ENCODE measurements at places on chromosomes 7 and 10.

DNA sequence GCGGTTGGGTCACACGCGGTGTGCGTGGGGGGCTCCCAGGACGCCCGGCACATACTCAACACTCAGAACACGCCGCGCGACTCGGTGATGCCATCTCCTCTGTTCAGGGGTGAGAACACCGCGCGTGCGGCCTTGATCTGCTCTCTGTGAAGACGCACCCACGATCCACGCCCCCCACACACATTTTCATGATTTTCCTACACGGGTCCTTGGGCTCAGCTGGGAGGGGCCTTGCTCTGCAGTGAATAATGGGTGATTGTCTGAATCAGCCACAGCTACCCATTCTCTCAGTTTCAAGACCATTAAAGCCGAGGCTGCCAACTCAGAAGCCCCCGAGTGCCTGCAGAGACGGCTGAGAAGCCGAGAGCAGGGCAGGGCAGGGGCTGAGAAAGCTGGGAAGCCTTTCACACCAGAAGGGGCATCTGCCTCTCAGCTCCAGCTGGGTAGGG, 54.3 kb upstream of the PDGFA start:
- DNase-seq: no peak

DNA sequence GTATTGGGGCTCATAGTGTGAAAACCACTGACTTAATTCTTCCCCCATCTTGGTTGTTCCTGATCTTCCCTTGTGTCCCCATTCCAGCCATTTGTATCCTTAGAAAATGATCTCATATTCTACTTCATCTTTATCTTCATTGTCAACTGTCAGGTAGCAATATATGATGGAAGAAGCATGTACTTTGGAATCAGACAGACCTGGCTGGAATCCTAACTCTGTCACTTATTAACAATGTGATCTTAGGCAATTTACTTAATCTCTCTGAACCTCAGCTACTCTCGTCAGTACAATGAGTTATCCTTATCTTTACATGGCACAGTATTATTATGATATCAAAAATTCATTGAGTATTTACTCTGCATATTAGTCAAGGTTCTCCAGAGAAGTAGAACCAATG, 10.1 kb downstream of the CFTR start:
- no peak for DNase-seq

- no peak for DNase-seq
Measured at GRCh38 chr7:118657391-118658005, 433.0 kb downstream of the ANKRD7 start.

- no peak for DNase-seq
Measured at GRCh38 chr7:5694221-5694754, 87.2 kb downstream of the RNF216 start.

GRCh38 chr7:12619461-12620069, 49.0 kb downstream of the SCIN start:
- DNase-seq: no peak

DNA sequence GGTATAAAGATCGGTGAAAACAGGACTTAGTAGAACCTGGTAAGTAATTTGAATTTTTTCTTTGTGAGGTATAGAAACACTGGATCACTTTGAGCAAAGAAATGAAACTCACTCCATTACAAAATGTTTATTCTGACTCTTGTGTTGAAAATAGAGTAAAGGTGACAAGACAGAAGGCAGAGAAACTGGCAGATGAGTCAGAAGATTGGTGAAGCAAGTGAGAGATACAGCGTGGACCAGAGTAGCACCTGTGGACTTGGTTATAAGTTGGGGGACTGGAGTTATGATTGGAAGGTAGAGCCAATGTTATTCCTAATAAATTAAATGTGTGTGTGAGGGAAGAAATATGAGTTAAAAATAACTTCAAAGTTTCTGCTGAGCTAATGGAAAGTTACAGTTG, 620.9 kb downstream of the ZWINT start:
- no peak for DNase-seq
